ENCODE measurements at places on chromosomes 16 and 17.

- peak; percentile 46 for DNase-seq
Observed at GRCh38 chr16:88634141-88634993, 4.0 kb upstream of the IL17C start.

GRCh38 chr17:45265821-45266220 lies 3.9 kb upstream of the SPATA32 start:
- no peak for DNase-seq

DNA sequence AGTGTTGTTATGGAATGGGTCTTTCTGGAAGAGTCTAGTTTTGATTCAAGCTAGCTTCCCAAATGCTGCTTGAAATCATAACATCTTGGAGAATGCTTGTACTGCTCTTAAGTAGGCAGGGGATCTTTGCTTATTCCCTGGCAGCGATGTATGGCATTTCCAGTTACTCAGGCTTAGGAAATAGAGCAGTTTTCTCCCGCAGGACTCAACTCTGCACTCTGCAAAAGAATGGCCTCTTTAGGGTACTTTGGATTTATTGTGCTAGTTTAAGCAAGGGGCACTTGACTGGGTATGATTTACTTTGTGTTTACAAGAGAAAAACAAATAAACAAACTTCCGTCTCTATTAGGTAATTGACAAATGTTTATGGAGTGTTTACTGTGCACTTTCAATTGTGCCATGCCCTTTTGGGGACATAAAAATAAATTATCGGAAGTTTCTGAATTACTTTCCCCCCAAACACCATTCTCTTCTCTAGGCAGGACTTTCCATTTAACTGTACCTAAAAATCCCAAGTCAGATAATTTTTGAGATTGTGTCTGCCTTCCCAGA lies 164.0 kb downstream of the MAP2K6 start:
- DNase-seq = no peak

DNA sequence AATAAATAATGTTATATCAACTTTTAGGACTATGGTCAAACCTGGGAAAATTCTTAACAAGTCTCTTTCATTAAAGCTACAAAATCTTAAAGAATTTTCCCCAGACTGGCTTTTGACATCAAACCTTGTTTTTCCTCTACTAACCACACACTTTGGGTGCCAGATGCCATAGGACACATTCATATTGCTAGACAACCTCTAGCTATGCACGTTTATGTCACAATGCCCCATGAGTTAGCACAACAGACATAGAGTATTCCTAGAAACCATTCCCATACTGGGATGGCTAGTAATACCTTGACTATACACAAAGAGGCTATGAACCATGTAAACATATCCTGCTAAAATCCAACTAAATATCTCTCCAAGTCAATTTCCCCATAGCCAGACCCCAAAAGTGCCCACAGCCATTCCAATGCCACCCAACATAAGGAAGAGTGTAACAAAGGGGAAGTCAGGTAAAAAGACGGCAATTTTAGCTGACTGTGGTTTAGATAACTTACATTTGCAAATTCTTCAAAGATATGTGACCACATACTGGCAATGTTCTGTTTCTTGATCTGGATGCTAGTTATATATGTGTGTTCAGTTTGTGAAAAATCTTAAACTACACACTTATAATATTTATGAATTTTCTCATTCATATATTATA lies 23.4 kb downstream of the SMURF2 start:
- DNase-seq = no peak

- DNase-seq = no peak
Observed at GRCh38 chr17:67239597-67239996, 5.4 kb downstream of the HELZ start.

Measured in CD4-positive, alpha-beta T cell treated with Interleukin-2 at 100 ng/mL for 4 hours (primary cell).